ENCODE measurements at places on chromosomes 6 and 20.
A peak's percentile ranks its signal among the peaks of the same experiment; 100 is the strongest.

DNA sequence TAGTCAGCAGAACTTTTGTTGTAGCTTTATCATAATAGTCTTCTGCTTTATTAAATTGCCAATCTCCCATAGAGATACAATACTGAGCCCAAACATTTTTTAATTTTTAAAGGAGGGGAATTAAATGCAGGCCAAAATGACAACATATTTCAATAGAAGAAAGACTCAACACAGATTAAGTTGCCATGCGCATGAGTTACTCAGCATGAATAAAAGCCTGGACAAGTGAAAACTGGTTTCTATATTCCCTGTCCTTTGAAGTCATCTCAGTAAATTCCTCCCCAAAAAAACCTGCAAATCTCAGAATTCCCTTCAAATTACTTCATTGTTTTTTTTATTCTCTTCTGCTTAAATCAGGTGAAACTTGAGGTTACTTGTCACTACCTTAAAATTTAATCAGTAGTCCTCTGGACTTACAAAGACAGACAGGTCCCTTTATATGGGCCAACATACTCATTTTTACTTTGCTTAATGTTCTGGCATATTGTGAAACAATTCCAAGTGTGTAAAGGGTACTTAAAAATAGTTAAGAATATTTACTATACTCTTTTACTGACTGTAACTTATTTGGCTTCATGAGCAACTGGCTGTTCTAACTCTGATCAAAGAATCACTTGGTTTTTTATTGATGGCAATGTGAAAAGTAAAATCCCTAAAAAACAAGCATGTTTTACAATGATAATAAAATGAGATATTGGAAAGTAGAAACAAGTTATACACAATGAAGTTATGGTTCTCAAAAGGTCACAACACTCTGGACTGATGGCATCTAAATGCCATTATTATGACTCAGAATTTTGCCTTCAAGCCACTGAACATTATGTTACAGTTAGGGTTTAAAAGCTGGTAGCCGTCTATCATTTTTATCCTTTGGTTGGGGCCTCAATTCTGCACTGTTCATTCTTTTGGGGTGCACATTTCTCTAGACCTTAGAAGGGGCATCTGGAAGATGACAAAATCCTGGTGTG lies 49.9 kb upstream of the COL21A1 start:
- no peak for DNase-seq

- DNase-seq: no peak
Observed at GRCh38 chr20:10590950-10591671, 82.7 kb downstream of the JAG1 start.

DNA sequence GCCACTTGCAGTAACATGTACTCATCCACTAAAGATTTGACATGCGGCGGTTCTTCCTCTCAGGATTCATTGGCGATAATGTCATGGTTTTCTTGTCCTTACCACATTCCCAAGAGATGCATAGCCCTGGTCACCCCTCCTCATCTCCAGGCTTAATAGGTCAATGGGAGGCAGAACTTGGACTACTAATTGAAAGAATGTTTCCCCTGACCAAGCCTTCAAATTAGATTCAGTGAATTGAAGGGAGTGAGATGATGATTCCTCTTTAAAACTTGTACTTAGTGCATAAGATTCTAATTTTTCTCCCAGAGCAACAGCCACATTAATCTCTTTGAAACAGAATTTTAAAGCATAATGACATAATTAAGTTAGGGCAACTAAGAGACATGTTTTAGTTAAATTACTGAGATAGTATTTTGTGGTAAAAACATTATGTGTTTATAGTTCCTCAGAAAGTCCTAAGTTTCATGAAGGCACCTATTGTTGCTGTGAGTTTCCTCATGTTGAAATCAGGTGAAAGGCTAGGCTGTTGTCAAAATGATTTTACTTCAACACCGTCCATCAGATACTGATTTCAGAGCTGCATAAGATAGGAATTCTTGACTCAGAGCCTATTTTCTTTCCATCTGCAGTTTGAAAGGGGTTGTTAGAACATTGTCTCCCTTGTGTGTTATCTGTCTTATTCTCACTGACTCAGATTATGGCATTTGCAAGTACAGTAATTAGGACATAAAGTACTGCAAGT lies 48.5 kb downstream of the STK4 start:
- DNase-seq: no peak

DNA sequence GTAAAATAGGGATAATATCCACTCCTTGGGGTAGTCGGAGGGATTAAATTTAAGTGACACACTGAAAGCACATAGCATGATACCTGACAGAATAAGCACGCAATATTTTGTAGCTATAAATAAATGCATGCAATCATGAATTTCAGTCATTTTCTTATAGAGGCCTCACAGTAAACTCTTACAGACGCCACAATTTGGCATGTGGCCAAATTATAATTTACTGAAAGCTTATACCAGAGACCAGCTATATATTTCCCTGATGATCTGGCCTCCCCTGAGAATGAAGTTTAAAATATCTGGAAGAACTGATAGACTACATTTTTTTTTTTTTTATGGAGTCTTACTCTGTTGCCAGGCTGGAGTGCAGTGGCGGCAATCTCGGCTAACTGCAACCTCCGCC lies 40.9 kb downstream of the QRSL1 start:
- DNase-seq: no peak

- no peak for DNase-seq
Observed at GRCh38 chr6:163323705-163324104, 90.8 kb upstream of the QKI start.

GRCh38 chr6:118939683-118940082 lies 4.7 kb upstream of the MCM9 start:
- no peak for DNase-seq

GRCh38 chr20:4811661-4812181 lies 90.0 kb downstream of the PRND start:
- DNase-seq: peak; percentile 16

DNA sequence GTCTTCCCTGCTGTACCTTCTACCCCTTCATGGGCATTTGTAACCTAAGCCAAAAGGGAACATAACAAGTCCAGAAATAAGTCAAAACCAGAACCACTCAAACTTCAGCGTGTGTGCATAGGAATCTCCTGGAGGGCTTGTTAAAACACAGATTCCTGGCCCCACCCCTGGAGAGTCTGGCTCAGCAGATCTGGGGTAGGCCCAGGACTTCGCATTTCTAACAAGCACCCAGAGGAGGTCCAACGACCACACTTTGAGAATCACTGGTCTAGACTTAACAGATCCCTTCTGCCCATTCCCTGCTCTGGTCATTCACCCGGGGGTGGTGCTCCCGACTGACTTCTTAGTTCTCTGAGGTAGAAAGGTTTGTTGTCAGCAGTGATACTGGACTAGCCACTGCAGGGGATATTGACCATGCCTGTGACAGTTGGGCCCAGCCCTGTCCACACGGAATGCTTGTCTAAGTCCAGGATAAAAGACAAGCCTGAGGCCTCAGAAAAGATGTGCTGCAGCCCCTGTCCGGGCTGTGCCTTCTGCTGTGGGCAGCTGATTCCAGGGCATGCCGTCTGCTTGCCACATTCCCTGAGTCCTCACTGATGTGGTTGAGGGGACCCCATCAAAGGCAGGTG lies 68.6 kb downstream of the SYNJ2 start:
- DNase-seq: no peak

DNA sequence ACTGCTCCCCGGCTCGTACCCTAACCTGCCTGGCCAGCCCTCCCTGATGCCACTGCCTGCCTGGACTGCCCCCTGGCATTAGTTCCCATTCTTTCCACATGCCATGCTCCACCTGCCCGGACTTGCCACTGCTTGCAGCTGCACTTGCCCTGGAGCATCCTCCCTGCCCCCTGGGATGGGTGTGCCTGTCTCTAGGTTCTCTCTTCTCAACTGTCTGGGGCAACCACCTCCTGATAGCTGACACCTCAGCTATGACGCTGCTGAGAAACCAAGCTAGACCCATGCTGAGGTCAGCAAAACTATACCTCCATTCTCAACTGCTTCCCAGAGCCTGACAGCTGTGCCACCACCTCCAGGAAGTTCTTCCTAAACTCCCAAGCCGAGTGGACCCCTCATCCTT lies 72.1 kb downstream of the PERP start:
- DNase-seq: no peak
